Right ventricle myocardium inferior (tissue), 1 donor: ENCODE measurements at places on chromosomes 11 and 22. TPM values are rescaled to one million over a fixed set of nuclear protein-coding genes. Genes with fewer than 3 reads are reported as not detected.

- no peak for DNase-seq
These were observed 46.1 kb upstream of the PRDM11 start for GRCh38 chr11:45100339-45100738.

DNA sequence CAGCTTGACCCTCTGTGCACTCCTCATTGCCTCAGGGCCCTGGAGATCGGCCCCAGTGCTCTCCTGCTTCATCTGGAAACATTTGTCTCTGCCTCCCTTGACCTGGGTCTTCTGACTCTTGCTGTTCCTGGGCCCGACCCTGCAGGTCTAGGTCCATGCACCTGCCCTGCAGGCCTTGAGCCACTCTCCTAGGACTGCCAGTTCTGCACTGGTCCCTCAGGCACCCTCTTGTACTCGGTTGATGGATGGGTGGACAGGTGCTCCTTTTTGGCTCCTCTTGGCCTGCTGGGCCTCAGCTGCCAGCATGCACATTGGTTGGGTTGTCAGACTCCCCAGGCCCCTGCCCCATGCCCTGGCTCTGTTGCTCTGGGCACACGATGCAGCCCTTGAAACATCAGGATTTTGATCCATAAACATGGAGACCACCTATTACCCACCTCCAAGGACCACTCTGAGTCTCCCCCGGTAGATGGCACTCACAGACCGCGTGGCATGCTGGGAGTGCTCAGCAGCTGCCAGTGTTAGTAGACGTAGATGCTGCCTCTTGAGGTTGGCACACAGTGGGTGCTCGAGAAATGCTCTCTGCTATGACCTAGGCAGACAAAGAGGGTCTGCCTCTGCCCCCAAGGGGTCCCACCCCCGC is 20.2 kb upstream of the ACR start:
- no peak for DNase-seq

- no peak for DNase-seq
These were observed 2.7 kb downstream of the TMEM123 start for GRCh38 chr11:102449651-102450570.

DNA sequence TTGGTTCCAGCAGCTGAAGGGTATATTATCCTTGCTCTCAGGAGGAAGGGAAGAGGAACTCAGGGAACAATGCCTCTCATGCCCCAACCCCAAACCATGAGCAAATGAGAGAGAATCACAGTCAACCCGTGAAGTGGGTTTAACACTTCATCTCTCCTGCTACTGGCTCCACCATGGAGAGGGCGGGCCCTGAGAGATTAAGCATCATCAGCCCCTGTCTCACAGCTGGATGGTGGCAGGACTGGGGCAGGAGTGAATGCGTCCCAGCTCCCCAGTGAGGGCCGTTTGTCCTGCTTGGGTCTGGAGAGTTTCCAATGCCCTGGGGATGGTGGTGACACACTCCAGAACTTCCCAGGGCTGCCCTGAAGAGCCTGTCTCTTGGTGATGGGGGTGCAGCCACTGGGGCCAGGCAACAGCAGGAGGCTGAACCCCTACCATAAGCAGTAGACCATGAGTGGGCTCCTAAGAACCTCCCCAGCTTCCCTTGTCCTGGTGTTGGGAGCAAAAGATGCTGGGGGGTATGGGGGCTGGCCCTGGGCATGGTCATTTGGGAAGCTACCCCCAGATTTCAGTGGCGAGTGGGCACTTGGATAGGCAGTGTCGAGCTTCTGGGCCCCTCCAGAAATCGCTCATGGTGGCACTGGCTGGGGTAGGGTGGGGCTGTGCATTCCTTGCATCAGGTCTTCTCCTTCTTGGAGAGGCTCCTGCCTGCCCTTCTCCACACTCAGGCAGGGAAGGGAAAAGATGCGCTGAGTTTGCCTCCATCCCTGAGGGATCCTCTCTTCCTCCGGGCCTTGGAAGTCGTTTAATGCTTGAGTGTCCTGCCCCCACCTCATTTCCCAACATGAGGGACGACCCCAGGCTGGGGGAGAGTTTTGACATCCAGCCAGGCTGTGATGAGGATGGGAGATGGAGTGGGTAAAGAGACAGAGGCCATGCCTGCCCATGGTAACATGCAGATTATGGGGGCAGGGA is 157.5 kb downstream of the ST3GAL4 start:
- no peak for DNase-seq

DNA sequence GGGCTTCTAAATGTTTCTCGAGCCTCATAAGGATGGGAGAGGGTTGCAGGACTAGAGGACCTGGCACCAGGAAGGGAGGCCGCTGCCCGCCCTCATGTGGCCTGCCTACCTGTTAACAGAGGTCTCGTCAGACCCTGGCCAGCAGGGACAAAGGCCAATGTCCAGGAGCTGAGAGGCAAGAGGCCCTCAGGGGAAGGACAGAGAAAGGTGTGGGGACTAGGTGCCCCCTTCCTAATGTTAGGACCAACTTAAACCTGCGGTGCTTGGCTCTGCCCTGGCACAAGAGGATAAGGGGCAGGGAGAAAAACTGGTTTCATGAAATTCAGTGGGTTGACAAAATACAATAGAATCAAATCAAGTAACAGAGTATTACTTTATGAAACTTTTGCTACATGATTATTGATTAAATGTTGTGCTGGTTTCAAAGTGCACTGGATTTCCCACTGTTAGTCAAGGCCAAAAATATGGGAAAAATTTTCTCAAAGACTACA is 20.0 kb upstream of the SYT12 start:
- no peak for DNase-seq

- DNase-seq: no peak
These were observed 38.5 kb upstream of the FJX1 start for GRCh38 chr11:35579557-35580396.

YPEL4 gene
- 0.51 TPM for total RNA-seq

XKR3 gene
- total RNA-seq: not detected
